ENCODE measurements at places on chromosomes 1 and 21.
A peak's percentile ranks its signal among the peaks of the same experiment; 100 is the strongest.

DNA sequence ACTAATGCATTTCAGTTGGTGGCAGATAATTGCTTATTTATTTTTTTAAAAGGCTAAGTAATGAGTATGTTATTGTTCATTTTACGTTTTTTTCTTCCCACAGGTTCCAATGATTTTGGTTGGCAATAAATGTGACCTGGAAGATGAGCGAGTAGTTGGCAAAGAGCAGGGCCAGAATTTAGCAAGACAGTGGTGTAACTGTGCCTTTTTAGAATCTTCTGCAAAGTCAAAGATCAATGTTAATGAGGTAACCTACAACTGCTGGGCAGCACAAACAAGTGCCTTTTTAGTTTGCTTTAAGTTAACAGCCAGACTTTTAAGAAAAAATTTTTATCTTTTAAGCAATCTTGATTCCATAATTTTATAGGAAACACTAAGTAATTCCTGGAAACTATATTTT, 35.0 kb downstream of the INKA2 start:
- no peak for DNase-seq

DNA sequence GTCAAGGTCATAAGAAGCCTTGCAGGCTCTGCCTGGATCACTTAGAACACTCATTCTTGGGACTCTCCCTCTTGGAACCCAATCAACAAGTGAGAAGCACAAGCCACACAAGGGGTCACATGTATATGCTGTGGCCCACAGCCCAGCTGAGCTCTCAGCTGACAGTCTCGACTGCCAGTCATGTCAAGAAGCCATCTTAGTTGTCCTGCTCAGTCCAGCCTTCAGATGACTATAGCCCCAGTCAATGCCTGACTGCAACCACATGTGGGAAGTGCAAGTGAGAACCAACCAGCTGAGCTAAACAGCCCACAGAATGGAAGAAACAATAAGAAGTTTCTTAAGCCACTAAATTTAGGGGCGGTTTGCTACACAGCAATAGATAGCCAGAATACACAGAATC, 356.0 kb downstream of the KCNH1 start:
- no peak for DNase-seq

- DNase-seq, result no peak
These were observed 600.6 kb downstream of the AJAP1 start for GRCh38 chr1:5254975-5255374.

DNA sequence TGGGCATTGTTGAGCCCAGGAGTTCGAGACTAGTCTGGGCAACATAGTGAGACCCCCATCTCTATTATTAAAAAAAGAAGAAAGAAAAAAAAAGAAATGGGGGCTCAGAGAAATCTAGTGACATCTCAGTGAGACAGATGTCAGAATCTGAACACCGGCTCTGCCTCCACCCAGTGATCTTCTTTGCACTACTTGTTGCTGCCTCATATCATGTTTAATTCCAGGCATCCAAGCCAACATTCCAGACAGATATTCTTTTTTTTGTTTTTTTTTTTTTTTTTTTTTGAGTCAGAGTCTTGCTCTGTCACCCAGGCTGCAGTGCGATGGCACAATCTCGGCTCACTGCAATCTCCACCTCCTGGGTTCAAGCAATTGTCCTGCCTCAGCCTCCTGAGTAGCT, 5.0 kb upstream of the ARL8A start:
- no peak for DNase-seq

GRCh38 chr1:29460041-29460610, 223.8 kb downstream of the PTPRU start:
- no peak for DNase-seq

DNA sequence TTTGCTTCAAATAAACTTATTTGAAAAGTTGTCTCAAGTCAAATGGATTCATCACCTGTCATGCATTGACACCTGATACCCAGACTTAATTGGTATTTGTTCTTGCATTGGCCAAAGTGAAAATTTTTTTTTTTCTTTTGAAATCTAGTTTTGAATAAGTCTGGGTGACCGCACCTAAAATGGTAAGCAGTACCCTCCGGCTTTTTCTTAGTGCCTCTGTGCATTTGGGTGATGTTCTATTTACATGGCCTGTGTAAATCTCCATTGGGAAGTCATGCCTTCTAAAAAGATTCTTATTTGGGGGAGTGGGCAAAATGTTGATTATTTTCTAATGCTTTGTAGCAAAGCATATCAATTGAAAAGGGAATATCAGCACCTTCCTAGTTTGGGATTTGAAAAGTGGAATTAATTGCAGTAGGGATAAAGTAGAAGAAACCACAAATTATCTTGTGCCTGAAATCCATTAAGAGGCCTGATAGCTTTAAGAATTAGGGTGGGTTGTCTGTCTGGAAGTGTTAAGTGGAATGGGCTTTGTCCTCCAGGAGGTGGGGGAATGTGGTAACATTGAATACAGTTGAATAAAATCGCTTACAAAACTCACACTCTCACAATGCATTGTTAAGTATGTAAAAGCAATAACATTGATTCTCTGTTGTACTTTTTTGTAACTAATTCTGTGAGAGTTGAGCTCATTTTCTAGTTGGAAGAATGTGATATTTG, 11.9 kb downstream of the TARDBP start:
- no peak for DNase-seq

DNA sequence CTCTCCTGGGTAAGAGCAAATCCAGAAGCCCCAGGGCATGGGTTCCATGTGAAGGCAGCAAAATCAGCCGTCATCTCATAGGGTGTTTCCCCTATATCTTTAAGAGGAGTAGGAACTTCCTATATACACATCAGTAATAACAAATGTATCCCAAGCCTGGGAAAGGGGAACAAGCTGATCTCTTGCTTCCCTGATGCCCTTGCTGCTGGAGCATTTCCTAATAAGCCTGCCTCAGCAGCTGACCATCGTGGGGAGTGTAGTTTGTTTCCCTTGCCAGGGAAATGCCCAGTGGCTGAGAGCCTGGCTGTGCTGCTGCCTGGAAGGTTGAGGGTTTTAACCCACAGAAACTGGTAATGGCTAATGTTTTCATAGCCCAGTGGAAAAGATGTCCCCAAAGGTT, 177.0 kb downstream of the NPHP4 start:
- no peak for DNase-seq

DNA sequence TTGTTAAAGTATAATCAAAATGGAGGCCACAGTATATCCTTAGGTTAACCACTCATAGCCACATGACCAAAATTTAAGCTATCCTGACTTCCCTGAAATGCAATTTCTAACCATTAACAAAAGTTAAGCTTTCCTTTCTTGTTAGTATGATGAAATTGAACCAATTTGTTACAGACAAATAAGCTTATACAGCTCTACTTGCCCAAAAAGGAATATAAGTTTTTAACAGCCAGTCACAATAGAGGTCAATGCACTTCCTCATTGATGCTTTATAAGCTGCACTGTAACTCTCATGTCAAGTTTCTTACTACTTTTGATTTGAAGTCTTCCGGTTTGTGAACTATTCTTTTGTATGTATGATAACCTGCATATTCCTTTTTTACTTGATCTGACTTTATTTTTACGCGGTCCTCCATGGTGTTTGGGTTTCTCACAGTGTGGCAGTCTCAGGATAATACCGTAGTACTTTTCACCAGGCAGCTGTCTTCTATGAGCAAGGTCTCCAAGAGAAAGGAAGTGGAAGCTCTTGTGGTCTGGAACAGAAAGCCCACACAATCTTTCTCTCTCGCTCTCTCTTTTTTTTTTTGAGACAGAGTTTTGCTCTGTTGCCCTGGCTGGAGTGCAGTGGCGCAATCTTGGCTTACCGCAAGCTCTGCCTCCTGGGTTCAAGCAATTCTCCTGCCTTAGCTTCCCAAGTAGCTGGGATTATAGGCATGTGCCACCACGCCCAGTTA, 331.6 kb downstream of the SRGAP2C start:
- DNase-seq, result no peak

DNA sequence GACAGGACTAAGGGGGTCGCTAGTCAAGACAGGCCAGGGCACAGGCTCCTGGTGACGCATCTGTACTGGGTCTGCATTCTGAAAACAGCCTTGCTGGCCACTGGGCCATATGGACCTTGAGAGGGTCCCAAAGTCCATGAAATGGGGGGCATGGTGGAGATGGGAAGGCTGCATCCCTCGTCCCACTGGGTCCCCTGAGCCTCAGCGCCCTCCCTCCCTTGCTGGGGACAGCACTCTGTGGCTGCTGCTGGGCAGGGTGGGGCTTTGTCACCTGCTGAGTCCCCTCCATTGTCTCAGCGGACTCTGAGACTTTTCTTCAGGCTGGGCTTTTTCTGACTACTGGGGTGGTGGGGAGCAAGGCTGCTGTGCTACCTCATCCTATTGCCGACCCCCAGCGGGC, 205.2 kb downstream of the RHOU start:
- no peak for DNase-seq

- DNase-seq, result no peak
These were observed 463.0 kb downstream of the SIPA1L2 start for GRCh38 chr1:232166942-232167341.

DNA sequence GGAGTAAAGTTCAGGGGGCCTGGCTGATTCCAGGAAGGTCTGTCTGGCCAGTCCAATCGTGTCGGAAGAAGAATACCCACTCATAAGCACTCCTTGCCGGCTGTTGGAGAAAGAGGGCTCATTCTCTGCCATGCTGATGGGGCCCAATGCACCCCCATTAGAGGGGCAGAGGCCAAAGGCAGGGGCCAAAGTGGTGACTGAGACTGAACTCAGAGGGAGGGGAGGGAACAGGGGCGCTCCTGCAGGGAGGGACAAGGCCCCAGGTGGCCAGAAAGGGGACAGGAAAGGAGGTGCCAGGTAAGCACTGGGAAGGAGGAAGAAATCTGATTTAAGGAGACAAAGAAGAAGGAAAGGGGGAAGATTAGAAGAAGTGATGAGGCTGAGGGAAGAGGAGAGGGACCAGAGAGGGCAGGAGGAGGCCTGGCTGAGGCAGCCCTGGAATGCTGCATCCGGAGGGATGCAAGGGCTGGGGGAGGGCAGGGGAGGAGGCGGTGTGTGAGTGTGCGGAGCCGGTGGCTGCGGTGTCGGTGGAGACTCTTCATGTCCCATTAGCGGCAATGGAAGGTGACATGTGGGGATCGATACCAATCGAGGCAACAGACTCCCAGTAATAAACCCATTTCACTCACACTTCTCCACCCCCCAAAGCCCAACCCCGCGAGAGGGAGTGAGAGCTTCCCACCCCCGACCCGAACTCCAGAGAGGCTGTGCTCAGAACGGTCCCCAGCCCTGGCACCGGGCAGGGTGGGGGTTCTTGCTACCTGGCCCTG, 12.0 kb upstream of the ETV3L start:
- DNase-seq, result no peak

DNA sequence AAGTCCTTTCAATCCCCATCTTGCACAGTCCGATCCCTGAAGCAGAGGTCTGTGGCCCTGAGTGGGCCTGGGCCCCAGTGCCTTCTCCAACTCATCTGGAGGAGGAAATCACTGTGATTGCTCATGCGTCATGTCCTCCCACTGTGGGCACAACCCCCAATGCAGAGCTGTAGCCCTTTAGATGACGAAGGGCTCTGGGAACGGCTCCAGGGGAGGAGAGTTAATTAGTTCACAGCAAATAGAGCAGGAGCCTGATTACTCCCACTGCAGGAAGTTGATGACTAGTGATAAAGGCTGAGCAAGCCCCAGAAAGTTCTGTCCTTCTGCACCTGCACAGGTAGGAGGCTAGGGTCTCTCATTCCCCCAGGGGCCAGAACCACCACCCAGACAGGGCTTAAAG, 111.5 kb downstream of the CCDC185 start:
- DNase-seq, result peak; percentile 29

DNA sequence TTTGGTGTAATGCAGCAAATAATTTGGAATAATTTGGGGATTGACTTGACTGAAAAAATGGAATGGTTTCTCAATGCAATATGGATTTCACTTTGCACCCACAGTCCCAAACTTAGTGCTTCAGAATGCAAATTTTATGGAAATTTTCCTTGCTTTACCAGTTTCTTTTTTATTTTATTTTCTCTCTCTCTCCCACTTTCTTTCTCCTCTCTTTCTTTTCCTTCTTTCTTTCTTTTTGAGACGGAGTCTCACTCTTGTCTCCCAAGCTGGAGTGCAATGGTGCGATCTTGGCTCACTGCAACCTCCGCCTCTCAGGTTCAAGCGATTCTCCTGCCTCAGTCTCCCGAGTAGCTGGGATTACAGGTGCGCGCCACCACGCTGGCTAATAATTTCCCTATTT, 110.3 kb downstream of the KCNN3 start:
- no peak for DNase-seq

DNA sequence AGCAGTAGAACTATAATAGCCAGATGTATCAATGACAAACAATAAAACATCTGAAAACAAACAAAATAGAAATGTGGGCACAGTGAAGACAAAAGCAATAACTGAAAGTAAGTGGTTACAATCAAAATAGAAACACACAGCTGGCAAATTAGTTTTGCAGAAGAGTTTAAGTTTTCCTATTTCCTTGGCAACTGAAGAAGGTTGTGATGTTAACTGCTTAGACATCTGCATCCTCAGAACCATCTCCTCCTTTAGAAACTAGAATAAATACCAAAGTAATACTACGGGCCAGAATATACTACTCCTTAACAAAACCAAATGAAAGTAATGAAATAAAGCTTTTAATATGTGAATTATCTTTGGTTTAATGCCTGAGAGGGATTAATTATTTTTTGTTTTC, 605.5 kb downstream of the LTN1 start:
- DNase-seq, result no peak

GRCh38 chr21:33840771-33841170, 74.8 kb downstream of the ATP5PO start:
- DNase-seq, result no peak

- no peak for DNase-seq
These were observed 24.8 kb downstream of the GNG4 start for GRCh38 chr1:235624721-235625333.

- no peak for DNase-seq
These were observed 229.9 kb downstream of the SLC45A1 start for GRCh38 chr1:8547791-8548190.

DNA sequence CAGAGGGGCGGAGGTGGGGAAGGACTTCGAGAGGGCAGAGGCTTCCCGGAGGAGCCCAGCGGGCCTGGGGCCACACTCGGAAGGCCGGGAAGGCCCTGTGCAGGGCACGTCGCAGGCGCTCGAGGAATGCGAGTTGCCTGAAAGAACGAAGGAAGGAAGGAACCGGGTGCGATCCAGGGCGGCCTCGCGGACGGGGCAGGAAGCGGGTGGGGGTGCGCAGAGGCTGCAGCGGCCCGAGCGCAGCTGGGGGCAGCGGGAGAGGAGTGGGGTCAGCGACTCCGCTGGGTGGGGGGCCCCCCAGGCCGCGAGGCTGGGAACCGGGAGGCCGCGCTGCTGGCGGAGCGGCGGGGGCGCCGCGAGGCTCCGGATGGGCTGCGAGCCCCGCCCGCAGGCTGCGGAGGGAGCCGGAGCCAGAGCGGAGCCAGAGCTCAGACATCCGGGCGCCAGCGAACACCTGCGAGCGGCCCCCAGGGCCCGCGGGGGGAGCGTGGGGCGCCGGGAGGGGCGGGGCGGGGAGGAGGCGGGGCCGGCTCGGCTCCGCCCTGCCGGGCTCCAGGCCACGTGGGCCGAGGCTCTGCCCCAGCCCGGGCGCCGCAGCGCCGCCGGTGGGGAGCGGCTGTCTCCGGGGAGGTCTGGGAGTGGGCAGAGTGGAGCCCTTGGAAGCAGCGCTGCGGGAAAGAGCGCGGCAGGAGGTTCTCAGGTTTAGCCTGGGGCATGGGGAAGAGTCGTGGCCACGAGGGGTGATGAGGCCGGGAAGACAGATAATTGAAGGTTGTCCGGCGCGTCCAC, 4.6 kb downstream of the ID3 start:
- no peak for DNase-seq

- DNase-seq, result no peak
These were observed 88.3 kb upstream of the MACF1 start for GRCh38 chr1:39116116-39116607.

GRCh38 chr21:36949171-36950141, 17.0 kb downstream of the HLCS start:
- DNase-seq, result no peak

- no peak for DNase-seq
These were observed 91.6 kb downstream of the RNF220 start for GRCh38 chr1:44496541-44497171.

GRCh38 chr1:32811265-32811664, 5.9 kb downstream of the YARS1 start:
- DNase-seq, result no peak
